ENCODE measurements at places on chromosomes 12 and 14.

DNA sequence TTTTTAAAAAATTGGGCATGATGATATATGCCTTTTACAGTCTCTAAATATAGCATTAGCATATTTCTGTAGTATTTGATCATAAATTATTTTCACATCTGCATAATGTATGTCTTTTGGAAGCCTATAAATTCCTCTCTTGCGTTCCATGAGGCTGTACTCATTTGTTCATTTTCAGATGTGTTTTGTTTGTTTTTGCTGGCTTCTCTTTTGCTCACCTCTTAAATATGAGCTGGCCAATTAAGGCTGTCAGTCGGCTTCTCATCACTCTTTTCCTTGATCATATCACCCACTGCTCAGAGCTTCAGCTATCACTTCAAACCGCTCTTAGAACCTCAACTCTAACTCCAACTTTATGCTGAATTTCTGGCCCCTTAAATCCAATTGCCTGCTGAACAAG, 6.6 kb downstream of the TMEM263 start:
- no peak for DNase-seq

DNA sequence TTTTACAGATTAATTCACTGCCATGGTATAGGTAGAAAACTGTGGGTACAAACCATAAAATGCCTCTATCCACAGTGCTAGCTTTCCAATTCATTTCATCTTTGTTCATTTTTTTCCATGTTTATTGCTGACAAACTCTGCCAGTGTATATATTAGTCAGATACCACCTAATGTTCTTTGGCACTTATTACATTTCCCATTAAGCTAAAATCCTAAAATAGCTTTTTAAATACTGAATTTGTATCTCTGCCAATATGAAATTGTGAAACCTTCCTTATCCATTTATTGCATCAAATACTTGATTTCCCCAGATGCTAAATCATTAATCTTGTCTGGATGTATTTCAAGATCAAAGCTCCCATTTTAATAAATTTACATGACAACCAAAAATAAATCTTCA, 150.1 kb upstream of the FSCB start:
- DNase-seq = no peak

DNA sequence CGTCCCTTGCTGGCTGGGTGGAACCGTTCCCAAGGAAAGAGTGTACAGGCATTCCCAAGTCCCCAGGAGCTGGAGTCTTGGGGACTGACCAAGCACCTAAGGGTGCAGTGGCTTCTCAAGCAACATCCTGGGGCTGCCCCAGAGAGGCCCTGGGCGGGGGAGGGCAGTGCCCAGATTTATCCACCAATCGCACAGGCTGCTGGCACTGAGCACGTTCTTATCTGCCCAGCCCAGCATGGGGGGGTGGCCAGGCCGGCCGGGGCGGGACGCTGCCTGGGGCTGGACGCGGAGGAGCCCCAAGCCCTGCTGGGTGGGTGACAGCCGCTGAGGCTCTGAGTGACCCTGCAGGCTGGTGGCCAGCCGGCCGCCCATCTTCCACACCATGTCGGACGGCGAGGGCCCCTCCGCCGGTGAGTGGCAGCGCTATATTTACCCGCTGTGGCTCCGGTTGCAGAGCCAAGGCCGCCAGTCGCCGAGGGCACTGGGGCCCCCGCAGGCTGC, 53.4 kb downstream of the CYP46A1 start:
- no peak for DNase-seq

DNA sequence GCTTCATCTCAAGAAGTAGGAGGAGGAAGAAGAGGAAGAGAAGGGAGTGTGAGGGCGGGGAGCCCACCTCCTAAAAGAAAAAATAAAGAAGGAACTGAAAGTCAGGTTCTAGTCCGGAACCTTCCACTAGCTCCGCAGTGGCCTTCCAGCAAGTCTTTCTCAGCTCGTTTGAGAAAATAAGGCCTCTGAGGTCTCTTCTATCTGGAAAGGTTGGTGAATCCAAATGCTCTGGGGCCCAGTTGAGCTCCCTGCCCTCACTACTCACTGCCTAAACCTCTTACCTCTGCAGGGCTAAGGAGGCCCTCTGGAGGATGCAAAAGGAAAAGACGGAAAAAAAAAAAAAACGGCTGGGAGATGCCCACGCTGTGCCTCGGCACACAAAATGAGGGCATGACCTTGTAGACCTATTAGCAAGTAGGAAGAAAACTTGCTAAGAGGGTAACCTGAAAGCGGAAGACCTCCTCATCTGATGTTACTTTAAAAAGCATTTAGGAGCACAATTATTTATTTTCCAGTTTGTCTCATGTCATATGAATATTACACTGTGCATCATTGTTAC, 35.9 kb downstream of the FBLN5 start:
- DNase-seq = peak; percentile 6

- no peak for DNase-seq
Measured at GRCh38 chr14:84453307-84453950, 1076.5 kb upstream of the FLRT2 start.

DNA sequence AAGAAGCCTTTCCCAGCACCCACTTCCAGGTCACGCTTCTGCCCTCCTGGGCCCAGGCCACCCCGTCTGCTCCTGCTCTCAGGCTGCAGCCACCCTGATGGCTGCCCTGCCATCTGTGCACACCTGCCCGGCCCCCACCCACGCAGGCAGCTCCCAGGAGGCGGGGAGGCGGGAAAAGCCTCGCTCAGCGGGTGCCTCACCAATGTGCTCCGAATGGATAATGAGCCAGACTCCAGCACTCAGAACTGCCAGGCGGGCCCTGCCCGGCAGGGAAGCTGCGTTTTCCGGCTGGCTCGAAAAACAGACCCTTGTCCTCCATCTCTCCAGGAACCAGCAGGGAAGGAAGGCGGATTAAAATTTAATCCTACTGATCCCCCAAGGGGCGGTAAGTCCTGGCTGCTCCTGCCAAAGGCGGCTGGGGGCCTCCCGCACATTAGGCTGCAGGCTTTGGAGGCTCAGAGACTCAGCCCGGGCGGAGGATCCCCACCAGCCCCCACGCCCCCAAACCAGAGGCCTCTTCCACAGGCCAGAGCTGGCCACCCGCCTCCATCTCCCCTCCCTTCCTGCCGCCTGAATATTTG, 104.0 kb downstream of the NCOR2 start:
- DNase-seq = no peak

DNA sequence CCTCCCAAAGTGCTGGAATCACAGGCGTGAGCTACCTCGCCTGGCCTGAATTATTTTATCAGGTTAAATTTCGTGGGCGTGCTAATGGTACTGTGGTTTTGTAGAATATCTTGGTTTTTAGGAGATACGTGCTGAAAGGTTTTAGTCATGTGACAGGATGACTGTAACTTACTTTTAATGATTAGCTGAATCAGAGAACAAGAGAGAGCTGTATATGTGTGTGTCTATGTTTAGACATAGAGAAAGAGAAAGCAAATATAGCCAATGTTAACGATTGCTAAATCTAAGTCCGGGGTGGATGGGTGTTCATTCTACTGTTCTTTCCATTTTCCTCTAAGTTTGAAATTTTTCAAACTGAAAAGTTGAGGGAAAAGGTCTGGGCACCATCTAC, 9.2 kb upstream of the PNMA1 start:
- no peak for DNase-seq
